ENCODE measurements at places on chromosomes 4 and X.

DNA sequence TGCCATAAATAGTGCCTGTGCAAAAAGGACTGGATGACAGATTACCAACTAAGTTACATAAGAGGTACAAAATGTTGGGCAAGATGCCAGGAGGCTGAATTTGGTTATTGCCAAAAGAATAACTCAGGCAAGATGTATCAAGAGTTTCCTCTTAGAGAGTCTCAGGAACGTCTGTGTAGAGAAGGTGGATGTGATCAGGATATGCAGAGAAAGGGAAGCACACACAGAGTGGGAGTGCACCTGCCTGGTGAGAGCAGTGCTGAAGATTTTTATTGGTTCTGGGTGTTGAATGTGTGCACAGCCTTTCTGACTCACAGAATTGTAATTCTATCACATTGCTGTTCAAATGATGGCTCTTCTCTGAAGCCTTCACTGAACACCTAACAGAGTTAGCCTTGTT, 156.8 kb upstream of the HS3ST1 start:
- DNase-seq = peak; percentile 60

DNA sequence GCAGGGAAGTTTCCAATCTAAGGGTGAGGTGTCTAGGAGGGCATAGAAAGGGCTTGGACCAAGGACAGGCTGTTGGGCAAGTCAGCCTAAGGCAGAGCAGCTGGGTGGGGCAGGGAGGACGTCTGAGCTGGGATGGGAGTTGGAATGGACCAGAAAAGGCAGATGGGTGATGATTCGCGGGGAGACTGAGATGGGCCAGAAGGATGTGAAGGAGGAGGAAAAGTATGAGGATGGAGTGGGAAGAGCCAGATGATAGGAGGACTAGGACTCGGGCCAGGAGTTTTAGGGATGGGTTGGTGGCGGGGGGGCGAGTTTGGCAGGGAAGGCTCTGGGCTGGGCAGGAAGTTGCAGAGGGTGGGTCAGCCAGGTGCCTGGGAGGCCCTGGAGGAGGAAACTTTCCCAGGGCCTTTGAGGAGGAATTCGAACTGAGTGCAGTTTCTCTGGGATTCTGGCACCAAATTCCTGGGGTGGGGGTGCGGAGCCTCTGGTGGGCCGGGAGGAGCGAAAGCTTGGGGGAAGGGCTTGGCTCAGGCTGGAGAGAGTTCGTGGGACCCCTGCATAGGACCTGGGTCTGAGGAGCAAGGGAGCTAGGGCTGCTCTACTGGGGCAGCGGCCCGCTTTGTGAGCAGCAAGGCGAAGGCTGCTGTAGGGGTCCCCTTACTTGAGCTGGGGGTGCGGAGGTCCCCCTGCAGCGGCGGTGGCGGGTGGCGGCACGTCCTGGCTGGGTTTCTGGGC, 8.7 kb upstream of the TIMP1 start:
- peak; percentile 75 for DNase-seq

GRCh38 chr4:6478546-6479220, 6.3 kb upstream of the PPP2R2C start:
- no peak for DNase-seq

GRCh38 chrX:12868747-12869146, 1.9 kb downstream of the TLR7 start:
- no peak for DNase-seq

GRCh38 chrX:38669428-38669827, 108.1 kb downstream of the TSPAN7 start:
- DNase-seq = no peak

DNA sequence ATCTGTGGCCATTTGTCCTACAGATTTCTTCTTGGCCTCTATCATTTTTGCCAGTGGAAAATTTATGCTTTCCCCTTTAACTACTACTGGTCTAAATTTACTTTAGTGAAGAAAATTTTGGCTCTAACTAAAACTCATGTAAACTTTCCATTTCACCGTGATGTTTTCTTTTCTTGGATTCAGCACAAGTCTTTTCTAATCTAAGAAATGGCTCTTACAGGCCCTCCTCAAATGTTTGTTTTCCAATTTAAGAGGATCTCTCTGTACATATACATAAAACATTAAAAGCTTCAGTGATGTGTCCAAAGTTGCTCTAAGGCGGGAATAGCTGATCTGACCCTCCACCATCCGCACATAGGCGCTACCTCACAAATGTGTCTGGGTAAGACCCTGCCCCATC, 68.1 kb downstream of the MAML3 start:
- no peak for DNase-seq

GRCh38 chr4:66465111-66465510, 794.8 kb upstream of the EPHA5 start:
- DNase-seq = no peak

DNA sequence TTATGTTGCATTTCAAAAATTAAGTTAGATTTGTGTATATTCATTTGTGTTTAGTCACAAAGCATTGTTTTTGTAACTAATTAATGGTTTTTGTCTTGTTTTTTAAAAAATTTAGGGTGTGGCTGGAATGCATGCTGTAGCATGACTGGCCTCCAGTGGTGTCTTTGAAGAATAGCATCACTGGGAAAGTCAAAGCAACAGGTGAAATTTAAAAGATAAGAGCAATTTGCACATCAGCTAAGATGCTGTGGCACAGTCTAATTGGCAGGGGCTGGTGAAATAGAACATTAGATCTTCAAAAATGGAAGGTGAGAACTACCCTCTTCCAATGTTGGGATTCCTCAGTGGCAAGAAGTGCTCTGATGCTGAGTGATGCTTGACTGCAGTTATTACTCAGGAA, 45.3 kb downstream of the ANK2 start:
- peak; percentile 22 for DNase-seq

- DNase-seq = no peak
These were observed 1648.0 kb downstream of the STIM2 start for GRCh38 chr4:28508636-28509035.

- DNase-seq = no peak
These were observed 119.9 kb downstream of the FAM13A start for GRCh38 chr4:88937081-88937480.

- no peak for DNase-seq
These were observed 50.8 kb downstream of the GRIA2 start for GRCh38 chr4:157271166-157271869.

GRCh38 chr4:122658818-122659295, 38.0 kb upstream of the IL21 start:
- no peak for DNase-seq

- no peak for DNase-seq
These were observed 237 bp downstream of the ANKRD17 start for GRCh38 chr4:73258436-73258685.

DNA sequence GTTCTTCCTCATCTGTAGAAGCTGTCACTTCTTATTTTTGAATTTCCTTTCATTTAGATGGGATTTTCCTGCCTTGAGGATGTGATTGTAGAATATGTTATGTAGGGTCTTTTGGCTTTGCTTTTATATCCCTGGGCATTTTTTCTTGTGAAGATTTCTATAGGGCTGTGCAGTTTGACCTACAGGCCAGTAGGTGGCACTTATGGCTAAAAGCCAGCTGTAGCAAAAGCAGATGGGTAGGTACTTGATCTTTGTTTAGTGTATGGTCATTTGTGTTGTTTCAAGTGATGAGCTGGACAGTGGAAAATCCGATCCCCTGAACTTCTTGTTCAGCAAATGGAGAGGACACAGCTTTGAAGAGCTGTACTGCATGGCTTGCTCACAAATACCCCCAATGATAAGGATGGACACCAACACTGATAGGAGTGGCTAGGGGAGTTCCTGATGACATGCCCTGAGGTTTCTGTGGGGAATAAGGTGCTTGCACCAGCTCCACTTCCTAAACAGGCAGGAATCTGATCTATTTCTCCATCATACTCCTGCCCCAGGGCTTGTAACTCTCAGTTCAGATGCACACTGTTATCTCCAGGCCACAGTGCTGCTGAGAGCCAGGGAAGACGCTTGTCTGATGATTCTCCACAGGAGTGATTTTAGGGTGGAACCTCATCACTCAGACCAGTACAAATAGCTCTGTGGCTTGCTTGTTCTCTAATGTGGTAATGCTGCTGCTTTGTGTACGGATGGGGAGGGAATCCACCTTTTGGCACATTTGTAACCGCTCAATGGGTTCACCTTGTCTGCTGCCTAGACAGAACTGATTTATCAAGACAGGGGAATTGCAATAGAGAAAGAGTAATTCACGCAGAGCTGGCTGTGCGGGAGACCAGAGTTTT, 417.1 kb upstream of the MAGEB16 start:
- DNase-seq = peak; percentile 56

GRCh38 chrX:102580891-102581290, 18.4 kb upstream of the ARMCX5 start:
- DNase-seq = no peak

- peak; percentile 36 for DNase-seq
These were observed 155.6 kb downstream of the ARX start for GRCh38 chrX:24860140-24860539.

- DNase-seq = peak; percentile 48
These were observed 833.9 kb upstream of the PRKX start for GRCh38 chrX:4547213-4547836.

GRCh38 chr4:44016570-44017421, 431.8 kb downstream of the KCTD8 start:
- peak; percentile 5 for DNase-seq

DNA sequence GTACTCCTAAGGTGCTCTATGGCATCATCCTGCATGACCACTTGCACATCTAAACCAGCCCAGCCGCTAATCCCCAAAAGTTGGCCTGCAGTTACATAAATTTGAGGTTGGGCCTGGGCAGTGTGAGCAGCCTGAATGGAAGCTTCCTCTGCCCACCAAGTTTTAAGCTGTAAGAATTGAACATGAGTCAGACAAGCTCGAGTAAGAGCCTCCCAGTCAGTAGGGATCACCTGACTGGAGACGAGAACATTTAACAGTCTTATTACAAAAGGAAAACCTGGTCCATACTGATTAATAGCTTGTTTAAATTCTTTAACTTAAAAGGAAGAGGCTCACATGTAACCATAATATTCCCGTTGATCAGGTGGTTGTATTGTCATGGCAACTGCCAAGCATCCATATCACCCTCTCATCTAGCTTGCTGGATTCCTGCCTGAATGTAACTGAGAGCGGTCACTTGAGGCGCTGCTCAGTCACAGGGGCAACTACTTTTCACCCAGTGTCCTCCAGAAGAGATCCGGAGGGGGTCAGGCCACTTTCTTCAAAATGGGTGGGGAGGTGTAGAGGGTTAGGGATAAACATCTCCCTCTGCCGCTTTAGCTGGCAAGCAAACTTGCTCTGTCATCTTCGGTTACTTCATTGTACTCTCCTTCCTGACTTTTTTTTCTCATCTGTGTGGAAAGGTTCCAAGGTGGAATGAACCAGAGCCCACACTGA, 56.6 kb upstream of the WDR1 start:
- peak; percentile 24 for DNase-seq

GRCh38 chr4:89212666-89213381, 94.8 kb downstream of the GPRIN3 start:
- DNase-seq = peak; percentile 27

GRCh38 chr4:56914336-56914735, 6.6 kb downstream of the REST start:
- no peak for DNase-seq

GRCh38 chr4:31107362-31107761, 387.2 kb downstream of the PCDH7 start:
- no peak for DNase-seq

DNA sequence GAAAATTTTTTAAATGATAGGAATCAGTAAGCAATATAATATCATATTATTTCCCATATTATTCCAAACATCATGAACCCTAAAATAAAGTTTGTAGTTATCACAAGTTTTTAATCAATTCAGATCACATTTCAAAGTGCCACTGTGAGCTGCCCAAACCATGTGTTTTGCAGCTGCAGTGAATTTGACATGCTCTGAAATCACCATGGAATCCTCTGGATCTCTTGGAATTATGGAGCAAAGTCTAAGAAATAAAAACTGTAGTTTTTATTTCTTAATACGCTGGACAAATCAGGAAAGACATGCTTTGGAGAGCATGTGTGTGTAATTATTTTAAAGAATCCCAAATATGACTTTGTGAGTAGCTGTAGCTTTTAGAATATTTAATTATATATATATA, 262.7 kb downstream of the ANKRD50 start:
- DNase-seq = no peak

- no peak for DNase-seq
These were observed 94.5 kb downstream of the RS1 start for GRCh38 chrX:18577400-18577799.

GRCh38 chr4:105551965-105552746, at the start of gene ARHGEF38:
TSS of gene ARHGEF38 (plus strand) at chr4:105552620. CDS start at chr4:105552766, 146 bp downstream.
- peak; percentile 18 for DNase-seq

DNA sequence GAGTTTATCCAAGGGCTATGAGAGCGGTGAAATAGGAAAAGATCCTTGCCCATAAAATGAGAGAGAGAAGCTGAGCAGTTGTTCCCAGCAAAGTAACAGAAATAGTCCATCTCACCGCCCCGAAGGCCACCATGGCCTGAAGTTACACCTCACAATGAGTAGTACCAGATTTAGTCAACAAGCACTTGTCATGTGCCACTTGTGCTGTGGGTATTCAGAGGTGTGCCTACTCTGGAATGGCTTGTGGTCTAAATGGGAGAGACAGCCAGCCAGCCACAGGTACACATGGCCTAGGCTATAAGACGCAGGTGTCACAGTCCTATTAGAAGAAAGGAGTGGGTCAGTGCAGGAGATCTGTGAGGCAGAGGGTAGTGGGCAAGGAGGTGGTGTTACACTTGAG, 54.6 kb upstream of the MAP3K15 start:
- no peak for DNase-seq

- peak; percentile 62 for DNase-seq
These were observed 2214.5 kb upstream of the TENM3 start for GRCh38 chr4:180028682-180029081.

GRCh38 chr4:6402566-6403399, 69.6 kb downstream of the PPP2R2C start:
- DNase-seq = no peak

- DNase-seq = no peak
These were observed 35.5 kb upstream of the BMPR1B start for GRCh38 chr4:94722270-94722669.

GRCh38 chrX:39758791-39759525, 338.8 kb downstream of the BCOR start:
- DNase-seq = no peak

- no peak for DNase-seq
These were observed 26.1 kb upstream of the LONRF3 start for GRCh38 chrX:118948270-118948669.

DNA sequence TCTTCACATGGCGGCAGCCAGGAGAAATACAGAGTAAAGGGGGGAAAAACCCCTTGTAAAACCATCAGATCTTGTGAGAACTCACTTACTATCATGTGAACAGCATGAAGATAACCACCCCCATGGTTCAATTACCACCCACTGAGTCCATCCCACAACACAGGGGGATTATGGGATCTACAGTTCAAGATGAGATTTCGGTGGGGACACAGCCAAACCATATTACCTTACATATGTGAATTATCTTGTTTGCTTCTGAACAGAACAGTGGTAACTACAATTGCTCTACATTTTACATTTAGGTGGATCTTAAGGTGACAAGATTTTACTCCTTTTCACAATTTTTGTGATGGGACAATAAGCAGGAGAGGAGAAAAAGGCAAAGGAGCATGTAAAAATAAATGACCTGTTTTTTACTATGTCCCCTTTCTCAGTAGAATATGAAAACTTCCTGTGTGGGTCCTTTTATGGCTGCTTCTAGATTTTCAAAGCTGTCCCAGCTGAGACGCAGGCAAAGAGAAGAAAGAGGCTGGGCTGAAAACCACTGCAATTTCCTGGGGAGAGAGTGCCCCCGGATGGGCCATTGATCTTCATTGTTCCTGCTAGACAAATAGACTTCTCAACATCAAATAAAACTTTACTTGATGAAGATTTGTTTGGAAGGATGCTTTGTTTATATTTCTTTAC, 45.9 kb upstream of the PGM2 start:
- no peak for DNase-seq

GRCh38 chrX:122783918-122784317, 400.2 kb upstream of the GRIA3 start:
- DNase-seq = no peak

GRCh38 chr4:174254613-174255012, 28.9 kb downstream of the FBXO8 start:
- no peak for DNase-seq
